ENCODE measurements at places on chromosomes 5 and 9.
A peak's percentile ranks its signal among the peaks of the same experiment; 100 is the strongest.

GRCh38 chr9:22643541-22643940, 196.9 kb downstream of the DMRTA1 start:
- DNase-seq, result no peak

DNA sequence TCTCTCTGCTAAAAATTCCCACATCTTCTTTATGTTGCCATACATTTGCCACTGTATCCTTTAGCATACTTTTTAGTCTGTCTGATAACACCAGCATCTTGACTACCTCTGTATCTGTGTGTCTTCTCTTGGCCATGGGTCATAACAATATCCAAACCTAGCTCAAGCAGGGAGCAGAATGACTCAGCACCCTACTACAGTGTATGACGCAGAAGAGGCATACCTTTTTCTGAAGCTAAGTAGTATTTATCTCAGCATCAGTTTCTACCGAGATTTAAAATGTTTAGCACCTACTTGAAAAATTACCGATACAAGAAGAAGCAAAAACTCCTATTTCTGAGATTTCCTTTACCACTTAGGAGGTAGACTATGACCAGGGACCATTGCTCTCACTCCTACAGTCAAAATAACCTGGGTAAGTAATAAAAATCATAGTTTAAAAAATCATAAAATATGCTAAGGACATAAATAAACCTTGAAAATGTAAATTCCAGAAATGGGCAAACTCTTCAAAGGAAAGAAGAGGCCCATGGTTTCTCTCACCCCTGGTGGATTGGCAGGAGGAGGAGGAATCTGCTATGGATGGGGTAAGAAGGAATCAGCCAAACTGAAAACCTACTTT, 286.5 kb downstream of the MAST4 start:
- DNase-seq, result no peak

DNA sequence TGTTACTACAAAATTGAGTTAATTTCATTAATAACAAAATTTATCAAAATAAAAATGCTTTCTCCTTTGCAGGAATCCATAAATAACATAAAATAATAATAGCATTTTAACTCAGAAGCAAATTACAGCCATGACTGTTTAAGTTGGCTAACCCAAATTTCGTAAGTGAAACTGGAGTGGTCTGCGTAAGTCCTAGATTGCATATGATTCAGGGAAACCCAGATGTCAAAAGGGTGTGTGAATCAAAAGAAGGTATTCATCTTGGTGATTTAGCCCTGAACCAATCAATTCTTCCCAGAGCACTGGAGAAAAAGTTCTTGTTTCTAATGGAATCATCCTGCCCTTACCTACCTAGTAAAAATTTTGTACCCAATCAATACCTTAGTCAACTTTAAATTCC, 547.6 kb downstream of the RAB3C start:
- no peak for DNase-seq

- no peak for DNase-seq
These were observed 129.5 kb upstream of the LRRTM2 start for GRCh38 chr5:139004374-139005307.

DNA sequence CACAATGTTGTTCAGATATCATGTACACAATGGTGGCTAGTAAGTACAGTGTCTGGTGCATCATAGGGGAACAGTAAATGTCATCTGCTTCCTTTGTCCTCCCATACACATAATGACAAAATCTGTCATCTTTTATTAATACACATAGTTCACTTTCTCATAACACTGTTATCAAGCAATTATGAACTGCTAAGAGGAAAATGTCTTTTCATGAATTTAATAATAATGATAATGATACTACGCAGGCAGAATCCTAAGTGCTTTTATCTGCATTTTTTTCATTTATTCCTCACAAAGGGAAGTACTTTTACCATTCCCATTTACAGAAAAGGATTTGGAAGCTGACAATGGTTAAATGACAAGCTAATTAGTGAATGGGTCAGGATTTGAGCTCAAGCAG, 35.7 kb downstream of the DPYSL3 start:
- no peak for DNase-seq

- DNase-seq, result peak; percentile 12
These were observed 66.4 kb upstream of the ZNF608 start for GRCh38 chr5:124812771-124813358.
